HFF-Myc (cell line): ENCODE measurements at places on chromosomes 5 and 9.

- DNase-seq = no peak
These were observed 17.4 kb upstream of the DENND1A start for GRCh38 chr9:123947326-123947725.

DNA sequence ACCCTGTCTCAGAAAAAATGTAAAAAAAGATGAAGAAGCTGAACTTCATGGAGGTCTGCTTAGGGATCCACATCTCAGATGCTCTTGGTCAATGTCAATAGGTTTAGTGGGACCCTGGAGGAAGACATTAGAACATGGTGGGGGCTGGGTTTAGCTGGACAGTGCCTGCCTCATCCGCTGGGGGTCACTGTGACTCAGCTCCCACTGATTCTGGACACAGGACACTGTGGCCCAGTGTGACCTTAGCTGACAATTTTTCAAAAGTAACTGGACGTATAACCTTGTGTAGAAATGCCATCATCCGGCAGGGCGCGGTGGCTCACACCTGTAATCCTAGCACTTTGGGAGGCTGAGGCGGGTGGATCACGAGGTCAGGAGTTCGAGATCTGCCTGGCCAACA, 7.3 kb upstream of the HNRNPAB start:
- DNase-seq = no peak

- no peak for DNase-seq
These were observed 161.3 kb upstream of the DAPK1 start for GRCh38 chr9:87336407-87336806.

DNA sequence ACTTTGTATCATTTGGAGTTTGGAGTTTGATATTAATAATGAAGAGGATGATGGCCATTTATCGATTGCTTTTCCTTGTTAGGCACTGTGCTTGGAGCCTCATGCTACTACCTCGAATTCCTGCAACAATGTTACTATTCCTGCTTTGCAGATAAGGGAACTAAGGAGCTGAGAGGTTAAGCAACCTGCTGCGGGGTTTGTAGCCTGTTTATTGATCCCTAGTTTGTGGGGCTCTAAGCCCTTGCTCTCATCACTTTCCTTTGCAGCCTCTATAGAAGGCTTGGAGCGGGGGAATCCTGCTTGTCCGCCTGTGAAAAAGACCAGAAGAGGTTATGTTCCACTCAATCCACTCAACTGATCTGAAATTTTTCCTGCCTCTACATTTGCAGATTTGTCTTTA, 15.8 kb downstream of the ARHGEF28 start:
- no peak for DNase-seq

GRCh38 chr5:141680178-141680577, 1.9 kb downstream of the ARAP3 start:
- no peak for DNase-seq

GRCh38 chr5:40634154-40634553, 45.6 kb upstream of the PTGER4 start:
- no peak for DNase-seq

DNA sequence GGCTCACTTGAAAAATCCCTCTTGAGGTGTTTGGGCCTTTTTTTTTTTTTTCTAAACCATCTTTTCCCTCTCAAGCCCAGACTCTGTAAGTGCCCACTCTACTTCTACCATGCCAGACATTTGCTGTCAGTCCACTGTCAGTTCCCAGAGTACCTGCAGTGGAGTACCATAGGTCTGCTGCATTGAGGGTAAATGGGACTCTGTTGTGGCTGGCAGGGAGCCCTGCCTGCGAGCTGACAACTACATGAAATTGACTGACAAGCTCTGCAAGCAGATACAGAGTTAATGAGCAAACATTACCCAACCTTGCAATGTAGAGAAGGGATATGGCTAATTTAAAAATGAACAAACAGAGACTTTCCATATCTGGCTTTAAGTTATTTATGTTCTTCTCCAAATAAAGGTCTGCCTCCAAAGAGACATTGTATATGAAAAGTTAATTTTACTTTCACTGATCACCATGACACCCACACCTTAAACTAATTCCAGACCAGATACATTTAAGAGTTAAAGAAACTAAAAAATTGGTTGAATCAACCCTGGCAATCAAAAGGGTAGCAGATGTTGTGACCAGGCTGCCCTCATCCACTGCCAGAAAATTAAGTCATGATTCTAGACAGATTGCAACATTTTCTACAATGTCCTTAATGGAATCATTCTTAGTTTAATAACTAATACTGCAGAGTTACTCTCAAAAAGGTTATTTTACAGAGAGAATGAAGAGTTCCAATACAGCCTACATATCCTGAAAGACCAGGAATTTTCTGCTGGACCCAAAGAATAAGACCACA, 100.4 kb upstream of the PAM start:
- DNase-seq = no peak

- DNase-seq = no peak
These were observed 12.2 kb downstream of the MEGF9 start for GRCh38 chr9:120702075-120702474.

DNA sequence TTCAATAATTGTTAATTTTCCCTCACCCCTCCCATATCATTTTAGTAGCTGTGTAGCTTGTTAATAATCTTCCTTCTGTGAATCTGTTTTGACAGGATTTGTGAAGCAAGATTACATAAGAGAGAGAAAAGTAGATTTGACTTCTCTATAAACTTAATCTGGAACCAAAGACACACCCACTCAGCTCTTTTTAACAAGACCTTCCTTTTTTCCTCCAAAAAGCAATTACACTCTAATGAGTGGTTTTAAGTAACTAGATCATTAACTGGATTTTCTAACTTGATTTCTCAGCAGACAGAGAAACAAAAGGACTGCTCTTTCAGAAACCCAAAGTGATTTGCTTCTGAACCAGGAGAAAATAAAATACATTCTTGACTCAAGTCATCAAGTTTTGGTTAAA, 21.9 kb downstream of the RFK start:
- no peak for DNase-seq

DNA sequence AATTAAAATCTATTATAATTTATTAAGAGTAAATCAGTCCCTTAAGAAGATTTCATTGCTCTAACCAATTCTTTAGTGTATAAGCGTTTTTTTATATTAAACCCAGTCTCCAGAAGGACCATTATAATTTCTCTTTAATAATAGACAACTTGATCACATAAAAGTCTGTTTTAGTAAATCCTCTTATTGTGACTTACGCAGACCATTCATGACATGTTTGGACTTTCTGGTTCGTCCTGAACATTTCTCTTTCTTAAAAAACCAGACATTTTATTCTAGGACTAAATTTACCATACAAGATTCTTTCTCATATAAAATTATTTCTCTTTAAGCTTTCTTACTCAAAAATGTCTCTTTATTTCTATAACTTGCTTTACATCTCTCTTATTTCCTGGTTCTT, 196.2 kb upstream of the RAI14 start:
- DNase-seq = peak; percentile 16

DNA sequence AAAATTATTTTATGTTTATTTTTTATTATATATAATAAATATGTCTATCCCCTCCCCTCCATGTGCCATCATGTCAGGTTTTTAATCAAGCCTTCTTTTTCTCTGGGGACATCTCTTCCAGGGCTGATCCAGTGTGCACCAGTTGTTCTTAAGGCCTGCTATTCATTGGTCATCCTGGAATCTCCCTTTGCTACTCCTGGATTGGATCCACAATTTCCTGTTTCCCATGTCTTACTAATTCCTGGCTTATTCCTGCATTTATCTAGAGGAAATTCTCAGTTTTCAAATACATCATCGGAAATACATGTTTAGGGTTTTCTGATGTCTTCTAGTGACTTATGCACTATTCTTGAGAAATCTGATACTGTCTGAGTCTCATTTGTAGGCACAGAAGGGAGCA, 56.8 kb downstream of the ANGPTL2 start:
- DNase-seq = no peak

GRCh38 chr9:81530846-81531245, 158.5 kb downstream of the TLE1 start:
- DNase-seq = no peak

DNA sequence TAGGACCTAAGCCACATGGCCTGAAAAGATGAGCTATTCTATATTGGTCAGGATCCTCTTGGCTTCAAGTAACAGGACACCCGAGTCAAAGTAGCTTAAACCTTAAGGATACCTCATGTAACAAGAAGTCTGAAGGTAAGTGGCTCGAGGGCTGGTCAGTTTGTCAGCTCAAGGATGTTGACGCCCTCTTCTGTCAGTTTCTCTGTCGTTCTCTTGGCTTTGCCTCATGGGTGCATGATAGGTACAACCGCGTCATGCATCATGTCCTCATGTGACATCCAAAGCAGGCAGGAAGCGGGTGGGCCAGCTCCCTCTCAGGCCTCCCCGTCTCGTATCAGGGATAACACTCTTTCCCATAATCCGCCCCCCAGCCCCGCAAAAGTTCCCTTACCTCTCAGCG, 22.1 kb upstream of the TCERG1 start:
- DNase-seq = no peak

DNA sequence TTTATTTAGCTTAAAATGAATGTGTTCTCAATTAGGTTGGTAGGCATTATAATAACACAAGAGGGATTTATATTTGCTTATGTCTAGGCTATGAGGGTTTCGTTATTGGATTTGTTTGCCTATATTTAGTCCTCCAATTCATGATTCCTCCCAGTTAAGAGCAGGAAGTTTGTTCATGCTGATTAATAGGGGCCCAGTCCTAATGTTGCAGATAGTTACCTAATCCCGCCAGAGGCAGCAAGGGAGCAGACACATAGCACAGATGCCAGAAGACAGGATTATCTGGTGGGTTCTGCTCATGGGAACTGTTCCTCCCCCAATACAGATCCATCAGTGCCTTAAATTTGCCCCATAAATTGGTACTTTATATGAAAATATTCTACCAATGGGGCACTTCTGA, 100.8 kb upstream of the TLE4 start:
- DNase-seq = no peak

GRCh38 chr5:163821142-163821541, 315.7 kb downstream of the MAT2B start:
- DNase-seq = no peak

DNA sequence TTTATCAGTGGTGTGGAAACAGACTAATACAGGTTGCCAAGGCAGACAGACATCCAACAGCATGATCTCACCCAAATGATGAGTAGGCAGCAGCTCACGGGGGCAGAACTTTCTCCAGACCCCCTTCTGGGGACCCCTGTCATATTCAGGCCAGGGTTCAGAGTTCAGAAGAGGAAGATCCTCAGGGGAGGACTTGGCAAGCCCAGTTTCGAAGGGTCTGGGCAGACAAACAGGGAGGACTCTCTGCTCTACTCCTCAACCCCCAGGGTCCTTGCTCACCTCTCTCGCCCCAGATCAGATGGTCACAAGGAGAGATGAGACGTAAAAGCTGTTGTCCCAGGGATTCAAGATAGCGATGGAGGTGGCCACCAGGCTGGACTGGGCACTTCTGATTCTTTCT, 215.1 kb upstream of the MVB12B start:
- DNase-seq = no peak

- no peak for DNase-seq
These were observed 64.2 kb downstream of the PTPDC1 start for GRCh38 chr9:94148419-94148818.

DNA sequence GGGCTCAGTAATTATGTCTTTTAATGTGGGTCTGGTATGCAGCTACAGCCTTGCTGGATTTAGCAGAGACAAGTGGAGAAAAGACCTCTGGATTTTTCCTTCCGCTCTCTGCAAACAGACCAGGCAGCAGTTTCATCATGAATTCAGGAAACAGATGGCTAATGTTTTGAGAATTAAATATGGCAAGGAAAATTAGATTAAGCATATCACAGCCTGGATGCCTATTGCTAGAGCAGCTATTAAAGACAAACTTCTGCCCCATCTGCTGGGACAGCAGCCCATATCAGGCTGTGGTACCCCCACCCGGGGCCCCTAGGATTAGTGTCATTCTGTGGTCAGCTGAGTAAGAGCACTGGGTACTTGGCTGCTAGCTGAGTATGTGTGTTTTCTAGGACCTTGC, 6.2 kb downstream of the SKP2 start:
- DNase-seq = no peak

GRCh38 chr5:23269981-23270380, 237.4 kb upstream of the PRDM9 start:
- DNase-seq = no peak

DNA sequence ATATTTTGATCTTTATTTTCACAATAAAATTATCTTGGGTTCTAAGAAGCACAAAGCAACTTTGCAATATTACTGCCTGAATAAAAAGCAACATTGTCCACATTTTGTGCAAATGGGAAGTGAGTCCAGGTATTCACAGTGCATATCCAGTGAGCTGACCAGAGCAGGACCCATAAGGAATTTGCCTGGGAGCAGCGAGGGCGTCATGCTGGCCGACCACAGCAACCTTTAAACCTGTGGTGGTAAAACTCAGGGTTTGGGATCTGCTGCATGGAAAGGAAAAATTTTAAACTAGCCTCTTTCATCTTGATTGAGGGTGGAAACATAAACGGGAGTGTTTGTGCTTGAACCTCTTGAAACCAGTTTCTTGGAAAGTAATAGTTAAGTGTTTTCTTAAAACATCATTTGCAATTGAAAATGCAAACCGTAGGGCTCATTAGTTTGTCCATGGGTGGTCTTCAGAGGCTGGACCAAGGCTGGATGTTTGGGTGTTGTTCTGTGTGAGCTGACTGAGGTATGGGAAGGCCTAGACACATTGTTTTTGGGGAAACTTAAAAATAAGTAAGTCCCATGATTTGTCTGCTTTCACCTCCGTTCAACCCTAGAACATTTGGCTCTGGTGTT, 85.0 kb upstream of the ANKH start:
- DNase-seq = no peak

- DNase-seq = no peak
These were observed 27.0 kb upstream of the ZNF354B start for GRCh38 chr5:178832618-178833201.

- DNase-seq = no peak
These were observed 163.5 kb downstream of the SEMA6A start for GRCh38 chr5:116411101-116411571.

- no peak for DNase-seq
These were observed 23.8 kb upstream of the ZNF622 start for GRCh38 chr5:16489322-16489791.

GRCh38 chr9:21521448-21521847, 39.3 kb upstream of the IFNE start:
- DNase-seq = no peak
